Stimulated activated CD8-positive, alpha-beta memory T cell treated with anti-CD3 and anti-CD28 coated beads, Interleukin-4, amount 100 ng/mL, for 1 hour (primary cell): ENCODE measurements at places on chromosomes 16 and 17.

DNA sequence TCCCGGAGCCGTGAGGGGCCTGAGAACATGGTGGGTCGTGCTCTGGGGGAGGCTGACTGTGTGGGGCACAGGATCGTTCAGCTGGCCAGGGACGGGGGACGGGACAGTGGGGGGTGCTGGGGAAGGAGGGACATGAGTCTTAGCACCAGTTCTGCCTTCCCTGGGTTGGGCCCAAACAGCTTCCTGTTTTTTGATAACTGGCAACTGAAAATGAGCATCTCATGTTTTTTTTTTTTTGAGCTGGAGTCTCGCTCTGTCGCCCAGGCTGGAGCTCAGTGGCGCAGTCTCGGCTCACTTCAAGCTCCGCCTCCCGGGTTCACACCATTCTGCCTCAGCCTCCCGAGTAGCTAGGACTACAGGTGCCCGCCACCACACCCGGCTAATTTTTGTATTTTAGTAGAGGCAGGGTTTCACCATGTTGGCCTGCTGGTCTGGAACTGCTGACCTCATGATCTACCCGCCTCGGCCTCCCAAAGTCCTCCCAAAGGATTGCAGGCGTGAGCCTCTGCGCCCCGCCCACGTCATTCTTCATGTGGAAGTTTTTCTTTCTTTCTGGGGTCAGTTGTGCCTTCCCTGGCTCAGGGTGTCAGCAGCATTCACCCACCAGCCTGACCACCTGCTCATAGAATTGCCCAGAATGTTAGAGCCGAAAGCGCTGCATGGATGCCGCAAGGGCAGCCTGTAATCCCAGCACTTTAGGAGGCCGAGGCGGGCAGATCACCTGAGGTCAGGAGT, 6.4 kb downstream of the ASPSCR1 start:
- no peak for DNase-seq

DNA sequence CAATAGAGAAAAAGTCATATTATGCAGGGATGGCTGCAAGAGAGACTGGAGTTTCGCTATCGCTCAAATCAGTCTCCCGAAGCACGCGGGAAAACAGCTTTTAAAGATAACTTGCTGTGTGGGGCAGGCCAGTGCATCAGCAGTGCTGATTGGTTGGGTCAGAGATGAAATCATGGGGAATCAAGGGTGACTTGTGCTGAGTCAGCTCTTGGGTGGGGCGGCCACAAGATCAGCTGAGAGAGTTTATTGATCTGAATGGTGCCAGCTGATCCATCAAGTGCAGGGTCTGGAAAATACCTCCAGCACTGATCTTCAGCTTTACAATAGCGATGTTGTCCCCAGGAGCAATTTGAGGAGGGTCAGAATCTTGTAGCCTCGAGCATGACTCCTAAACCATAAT, 430.5 kb downstream of the RBFOX1 start:
- DNase-seq = no peak

GRCh38 chr17:60652454-60653247, 25.0 kb upstream of the BCAS3 start:
- DNase-seq = no peak

GRCh38 chr16:27254262-27254811, 14.2 kb downstream of the NSMCE1 start:
- DNase-seq = no peak

- no peak for DNase-seq
Observed at GRCh38 chr16:85569039-85569614, 44.0 kb upstream of the GSE1 start.

DNA sequence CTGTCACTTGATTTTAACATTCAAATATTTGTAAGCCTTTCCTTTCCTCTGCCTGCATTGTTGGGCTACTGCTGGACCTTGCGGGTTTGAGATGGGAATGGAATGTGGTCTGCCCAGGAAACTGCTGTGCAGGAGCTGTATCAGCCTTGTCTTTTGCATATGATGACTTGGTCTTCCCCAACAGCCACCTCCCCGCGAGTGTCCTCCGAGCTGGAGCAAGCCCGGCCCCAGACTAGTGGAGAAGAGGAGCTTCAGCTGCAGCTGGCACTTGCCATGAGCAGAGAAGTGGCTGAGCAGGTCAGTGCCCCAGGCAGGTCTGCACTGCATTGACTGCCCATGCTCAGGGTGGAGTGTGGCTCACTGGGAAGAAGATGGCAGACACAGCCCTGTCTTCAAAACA, 52.8 kb downstream of the B9D1 start:
- no peak for DNase-seq

- no peak for DNase-seq
Observed at GRCh38 chr17:11742886-11743285, 144.6 kb downstream of the DNAH9 start.

- no peak for DNase-seq
Observed at GRCh38 chr17:63692195-63692816, 7.6 kb downstream of the LIMD2 start.

- no peak for DNase-seq
Observed at GRCh38 chr17:49187301-49187700, 23.1 kb downstream of the GNGT2 start.

GRCh38 chr17:44601973-44602372, 44.7 kb downstream of the FZD2 start:
- no peak for DNase-seq

GRCh38 chr16:61050547-61050946, 985.7 kb downstream of the CDH8 start:
- DNase-seq = no peak

- DNase-seq = no peak
Observed at GRCh38 chr17:39069114-39069756, 82.2 kb downstream of the PLXDC1 start.

- DNase-seq = no peak
Observed at GRCh38 chr16:82895843-82896242, 269.1 kb downstream of the CDH13 start.

DNA sequence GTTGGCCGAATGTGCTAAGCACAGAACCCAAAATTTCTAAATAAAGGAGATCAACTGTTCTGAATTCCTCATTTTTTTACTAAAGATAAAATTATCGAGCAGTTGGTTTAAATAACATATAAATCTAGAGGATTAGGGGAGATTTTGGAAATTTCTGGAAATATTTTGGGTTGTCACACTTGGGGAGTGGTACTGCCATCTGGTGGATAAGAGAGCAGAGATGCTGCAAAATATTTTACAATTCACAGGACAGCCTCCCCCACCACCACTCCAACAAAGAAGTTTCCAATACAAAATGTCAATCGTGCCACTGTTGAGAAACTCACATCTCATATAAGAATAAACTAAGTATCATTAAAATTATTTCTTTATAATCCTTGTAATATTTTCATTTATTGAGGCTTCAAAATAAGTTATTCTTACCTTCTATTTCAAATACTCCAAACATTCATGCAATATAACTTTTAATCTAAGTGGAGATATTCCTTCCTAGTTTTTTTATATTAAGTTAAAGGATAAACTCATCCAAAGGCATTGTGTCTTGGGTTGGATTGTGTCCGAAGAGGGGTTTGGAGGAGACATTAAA, 17.0 kb upstream of the ABCA8 start:
- no peak for DNase-seq

GRCh38 chr17:78896091-78896833, 6.7 kb downstream of the CEP295NL start:
- DNase-seq = no peak

GRCh38 chr17:72474719-72475477, 354.1 kb downstream of the SOX9 start:
- DNase-seq = no peak

DNA sequence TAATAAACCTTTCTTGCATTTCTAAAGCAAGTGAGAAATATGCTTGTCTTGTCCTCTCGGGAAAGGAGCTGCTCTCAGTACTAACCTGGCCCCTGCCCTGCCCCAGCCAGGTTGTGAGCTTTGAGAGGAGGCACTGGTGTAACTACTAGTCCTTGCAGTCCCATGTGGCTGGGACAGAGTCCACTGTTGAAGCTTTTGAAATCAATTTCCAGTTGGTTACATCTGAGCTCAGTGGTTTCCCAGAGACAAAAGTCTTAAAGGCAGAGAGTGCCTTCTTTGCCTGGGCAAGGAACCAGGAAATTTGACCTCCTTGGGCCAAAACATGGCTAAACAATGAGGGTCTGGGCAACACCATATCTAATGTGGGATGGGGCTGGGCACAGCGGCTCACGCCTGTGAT, 48.7 kb downstream of the GSG1L start:
- DNase-seq = no peak

DNA sequence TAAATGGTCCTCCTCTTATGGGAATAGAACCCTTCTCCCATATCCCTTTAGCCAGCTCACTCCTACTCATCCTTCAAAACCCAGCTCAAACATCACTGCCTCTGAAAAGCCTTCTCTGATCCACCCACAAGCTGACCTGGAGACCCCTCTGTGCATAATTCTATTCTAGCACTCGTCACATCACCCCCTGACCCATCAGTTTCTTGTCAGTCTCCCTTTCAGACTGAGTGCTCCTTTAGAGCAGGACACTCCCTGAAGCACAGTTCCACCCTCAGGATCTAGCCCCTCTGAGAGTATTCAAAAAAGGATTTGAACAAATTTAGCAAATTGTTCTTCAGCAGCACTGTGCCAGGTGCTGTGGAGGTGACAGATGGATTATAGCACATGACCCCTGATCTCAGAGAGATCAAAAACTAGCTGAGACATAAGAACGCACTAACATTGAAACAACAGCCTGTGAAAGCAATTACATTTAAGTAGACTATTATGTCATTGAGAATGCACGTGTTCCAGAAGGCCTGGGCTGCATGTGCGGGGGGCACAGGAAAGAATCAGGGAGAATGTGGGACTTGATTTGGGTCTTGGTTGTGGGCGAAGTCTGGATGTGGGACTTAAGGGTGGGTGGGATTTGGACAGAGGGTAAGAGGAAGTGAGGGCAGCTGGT, 43.5 kb downstream of the MRPS23 start:
- no peak for DNase-seq

DNA sequence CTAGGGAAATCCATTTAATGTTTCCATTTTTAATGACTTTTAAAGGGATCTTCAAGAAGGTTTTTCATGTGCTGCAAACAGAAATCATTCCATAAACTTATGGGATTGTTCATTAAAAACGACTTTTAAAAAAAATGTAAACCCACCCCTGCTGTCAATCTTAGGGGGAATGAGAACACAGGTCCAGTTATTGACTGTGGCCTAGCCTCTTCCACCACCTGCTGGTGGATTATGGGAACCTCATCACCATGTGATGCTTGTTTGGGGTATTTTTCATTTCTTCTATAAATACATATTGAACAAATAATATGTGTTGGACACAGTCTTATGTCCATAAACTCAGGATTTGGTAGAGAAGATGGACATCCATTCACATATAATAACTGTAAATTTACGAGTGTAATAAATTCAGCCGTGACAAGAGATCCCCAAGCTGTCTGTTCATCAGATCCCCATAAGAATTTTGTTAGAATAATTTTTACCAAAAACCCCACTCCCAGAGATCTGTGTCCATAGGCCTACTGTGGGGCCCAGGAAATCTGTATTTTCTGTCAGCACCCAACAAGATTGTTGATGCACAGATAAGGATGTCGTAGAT, 42.0 kb upstream of the TMC5 start:
- DNase-seq = no peak

DNA sequence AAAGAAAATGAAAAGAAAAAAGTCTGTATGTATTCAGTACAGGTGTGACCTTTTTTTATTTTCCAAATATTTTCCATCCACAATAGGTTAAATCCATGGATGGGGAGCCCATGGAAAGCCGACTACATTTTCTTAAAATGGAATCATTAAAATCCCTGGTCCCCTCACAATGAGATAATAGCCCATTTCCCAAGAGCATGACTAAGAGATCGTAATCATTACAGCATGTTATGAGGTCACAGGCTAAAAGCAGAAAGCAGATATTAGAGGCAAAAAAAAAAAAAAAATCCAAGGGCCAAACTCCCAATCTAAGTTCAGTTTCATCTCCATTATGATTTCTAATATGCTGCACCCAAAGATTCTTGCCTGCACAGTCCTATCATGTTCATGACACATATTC, 44.7 kb downstream of the CYTH1 start:
- no peak for DNase-seq

DNA sequence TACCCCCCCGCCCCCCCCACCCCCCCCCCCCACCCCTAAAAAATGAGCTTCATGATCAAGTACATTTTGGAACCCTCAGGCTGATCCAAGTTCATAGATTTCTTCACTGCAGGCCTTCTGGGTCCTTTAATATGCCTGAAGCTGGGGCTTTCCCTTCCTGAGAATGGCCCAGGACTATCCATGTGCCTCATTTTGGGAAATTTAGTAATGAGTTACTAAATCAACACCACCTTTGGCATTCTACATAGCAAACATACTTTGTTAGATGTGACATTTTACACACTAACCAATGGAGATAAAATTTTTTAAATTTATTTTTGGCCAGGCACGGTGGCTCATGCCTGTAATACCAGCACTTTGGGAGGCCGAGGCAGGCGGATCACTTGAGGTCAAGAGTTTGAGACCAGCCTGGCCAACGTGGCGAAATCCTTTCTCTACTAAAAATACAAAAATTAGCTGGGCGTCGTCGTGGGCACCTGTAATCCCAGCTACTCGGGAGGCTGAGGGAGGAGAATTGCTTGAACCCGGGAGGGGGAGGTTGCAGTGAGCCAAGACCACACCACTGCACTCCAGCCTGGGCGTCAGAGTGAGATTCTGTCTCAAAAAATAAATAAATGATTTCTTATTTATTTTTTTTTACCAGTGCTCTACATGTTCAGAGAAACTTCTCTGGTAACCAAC, 14.0 kb downstream of the HERPUD1 start:
- DNase-seq = no peak

GRCh38 chr16:35745191-35745590, 2285.8 kb downstream of the TP53TG3F start:
- DNase-seq = no peak

- DNase-seq = no peak
Observed at GRCh38 chr17:50130559-50131305, 772 bp upstream of the SAMD14 start.

DNA sequence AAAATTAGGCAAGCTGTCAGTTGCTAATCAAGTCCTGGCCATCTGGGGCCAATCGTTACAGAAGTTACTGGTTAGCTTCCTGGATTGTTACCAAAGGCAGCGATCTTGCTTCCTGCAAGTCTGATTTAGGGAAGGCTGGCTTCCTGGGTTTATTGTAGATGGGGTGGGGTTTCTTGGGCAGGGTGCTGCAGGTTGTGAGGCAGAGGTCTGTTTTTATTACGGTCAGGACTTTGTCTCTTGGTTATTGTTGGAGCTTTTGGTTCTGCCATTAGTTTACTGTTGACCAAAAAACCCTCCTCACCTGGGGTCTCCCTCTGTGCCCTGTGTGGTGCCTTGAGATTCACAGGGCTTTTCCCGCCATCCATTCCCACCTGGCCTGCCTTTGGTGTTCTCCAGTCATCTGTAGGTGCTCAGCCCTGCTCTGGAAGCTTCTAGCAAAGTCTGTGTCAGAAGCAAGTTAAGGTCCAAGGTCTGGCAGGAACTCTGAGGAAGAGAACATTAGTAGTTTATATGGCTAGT, 36.9 kb downstream of the SLC47A1 start:
- no peak for DNase-seq

DNA sequence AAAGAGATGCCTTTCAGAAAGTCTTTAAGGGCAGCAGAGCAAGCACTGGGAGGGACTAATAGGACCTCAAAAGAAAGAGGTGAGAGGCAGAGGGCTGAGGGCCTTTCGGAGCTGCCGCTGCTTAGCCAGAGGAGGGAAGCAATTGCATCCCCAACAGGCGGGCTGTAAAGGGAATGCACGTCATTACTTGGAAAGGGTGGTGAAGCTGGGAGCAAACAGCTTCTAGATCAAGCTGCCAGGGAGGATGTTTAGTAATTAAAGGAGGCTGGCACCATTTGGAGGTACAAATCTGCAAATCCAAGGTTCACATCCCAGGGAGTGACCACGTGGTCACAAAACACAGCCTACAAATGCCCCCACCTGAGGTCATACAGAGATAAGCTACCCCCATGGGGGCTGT, 429.0 kb upstream of the RBFOX1 start:
- DNase-seq = no peak
